Stimulated activated CD8-positive, alpha-beta memory T cell treated with anti-CD3 and anti-CD28 coated beads, Interleukin-4, amount 100 ng/mL, for 4 hours (primary cell): ENCODE measurements at places on chromosomes 12 and 14.

GRCh38 chr12:6065131-6065862, 59.2 kb downstream of the VWF start:
- DNase-seq = no peak

DNA sequence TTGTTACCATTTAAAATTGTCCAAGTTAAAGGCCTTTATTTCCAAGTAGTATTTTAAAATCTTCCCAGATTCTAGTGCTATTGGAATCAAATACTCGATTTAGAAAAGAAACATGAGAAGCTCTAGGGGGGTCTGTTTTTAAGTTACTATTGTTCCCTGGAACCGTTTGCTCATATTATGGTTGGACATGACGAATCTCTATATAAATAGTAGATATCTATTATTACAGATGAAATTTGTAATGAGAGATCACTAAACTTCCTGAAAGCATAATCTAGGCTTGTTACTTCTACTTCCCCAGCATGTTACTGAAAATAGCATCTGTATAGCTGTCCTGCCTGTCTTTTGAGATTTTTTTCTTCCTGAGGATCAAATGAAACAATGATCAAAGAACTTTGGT, 70.1 kb downstream of the LGR5 start:
- no peak for DNase-seq

GRCh38 chr12:67780580-67781084, 132.1 kb downstream of the DYRK2 start:
- no peak for DNase-seq

DNA sequence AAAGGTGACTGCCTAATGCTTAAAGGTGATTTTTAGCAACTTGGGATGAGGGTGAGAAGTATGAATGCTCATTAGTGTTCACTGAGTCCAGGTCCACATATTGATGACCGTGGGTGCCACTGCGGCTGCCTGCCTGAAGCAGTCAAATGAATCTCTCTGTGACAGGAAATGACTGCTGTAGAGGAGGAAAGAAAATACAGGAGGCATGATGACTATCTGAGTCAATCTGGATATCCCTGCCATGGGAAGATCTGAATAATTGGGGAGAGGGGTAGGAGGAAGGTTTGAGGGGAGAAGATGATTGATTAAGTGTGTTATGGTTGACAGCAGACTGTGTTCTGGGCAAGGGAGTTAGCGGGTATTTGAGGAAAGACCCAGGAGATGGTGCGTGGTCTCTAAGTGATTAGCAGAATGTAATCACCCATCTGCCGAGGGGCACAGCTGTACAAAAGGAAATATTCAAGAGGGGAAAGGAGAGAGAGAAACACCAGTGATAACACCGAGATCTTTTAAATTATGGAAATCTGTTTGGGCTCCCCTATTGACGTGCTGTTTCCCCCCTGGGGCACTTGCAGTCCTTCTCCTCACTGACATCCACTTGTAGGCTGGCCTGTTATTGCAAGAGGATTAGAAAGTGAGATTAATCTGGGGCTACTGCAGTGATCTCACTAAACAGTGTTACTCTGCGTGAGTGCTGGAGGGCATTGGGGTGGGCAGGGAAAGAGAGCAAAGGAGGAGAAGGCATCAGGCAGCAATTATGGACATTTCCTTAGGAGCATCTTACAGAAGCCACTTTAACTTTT, 97.7 kb downstream of the AKAP6 start:
- DNase-seq = no peak

GRCh38 chr14:32985866-32986265, 47.2 kb downstream of the NPAS3 start:
- no peak for DNase-seq

DNA sequence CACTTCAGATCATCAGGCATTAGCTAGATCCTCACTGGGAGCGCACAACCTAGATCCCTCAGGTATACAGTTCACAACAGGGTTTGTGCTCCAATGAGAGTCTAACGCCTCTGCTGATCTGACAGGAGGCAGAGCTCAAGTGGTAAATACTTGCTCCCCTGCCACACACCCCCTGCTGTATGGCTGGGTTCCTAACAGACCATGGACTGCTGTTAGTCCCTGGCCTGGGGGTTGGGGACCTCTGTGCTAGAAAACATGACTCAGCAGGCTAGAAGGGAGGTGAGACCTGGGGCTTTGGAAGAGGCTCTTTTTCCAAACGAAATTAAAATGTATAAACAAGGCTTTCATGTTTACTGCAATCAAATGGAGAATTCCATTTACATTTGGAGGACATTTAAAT, 691.1 kb downstream of the FLRT2 start:
- no peak for DNase-seq

GRCh38 chr14:33764876-33765650, 185.8 kb downstream of the EGLN3 start:
- no peak for DNase-seq

DNA sequence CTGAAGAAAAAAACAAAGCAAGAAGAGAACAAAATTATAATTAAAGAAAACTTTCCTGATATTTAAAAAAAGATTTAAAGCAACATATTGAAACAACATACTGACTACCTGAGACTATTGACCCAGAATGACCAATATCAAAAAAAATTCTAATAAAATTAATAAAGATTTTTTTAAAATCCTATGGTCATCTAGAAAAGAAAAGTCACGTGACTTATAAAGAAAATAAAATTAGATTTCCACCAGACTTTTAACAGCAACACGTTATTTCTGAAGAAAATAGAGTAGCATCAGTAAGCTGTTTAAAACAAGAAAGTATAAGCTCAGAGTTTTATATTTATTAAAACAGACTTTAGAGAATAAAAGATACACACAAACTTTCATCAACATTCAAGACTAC, 238.0 kb downstream of the C12orf42 start:
- DNase-seq = no peak

GRCh38 chr14:75101491-75101890, 25.4 kb downstream of the NEK9 start:
- DNase-seq = no peak

GRCh38 chr14:62954165-62954564, 91.1 kb downstream of the KCNH5 start:
- no peak for DNase-seq

DNA sequence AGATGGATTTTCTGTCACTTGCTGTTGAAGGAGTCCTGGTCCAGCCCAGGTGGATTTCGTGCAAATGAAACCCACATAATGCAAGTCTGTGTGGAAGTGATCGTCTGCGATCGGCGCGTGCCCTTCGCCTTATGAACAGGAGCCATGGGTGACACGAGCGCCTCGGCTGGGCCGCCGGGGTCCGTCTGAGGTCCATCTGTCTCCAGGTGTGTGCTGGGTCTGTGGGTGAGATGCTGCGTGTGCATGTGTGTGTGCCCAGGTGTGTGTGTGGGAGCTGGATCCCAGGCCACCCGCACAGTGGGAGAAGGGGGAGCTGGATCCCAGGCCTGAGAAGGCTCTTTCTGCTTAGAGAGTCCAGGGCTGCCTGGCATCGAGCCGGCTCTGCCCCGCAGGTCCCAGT, 53.8 kb downstream of the GALNT9 start:
- DNase-seq = no peak

DNA sequence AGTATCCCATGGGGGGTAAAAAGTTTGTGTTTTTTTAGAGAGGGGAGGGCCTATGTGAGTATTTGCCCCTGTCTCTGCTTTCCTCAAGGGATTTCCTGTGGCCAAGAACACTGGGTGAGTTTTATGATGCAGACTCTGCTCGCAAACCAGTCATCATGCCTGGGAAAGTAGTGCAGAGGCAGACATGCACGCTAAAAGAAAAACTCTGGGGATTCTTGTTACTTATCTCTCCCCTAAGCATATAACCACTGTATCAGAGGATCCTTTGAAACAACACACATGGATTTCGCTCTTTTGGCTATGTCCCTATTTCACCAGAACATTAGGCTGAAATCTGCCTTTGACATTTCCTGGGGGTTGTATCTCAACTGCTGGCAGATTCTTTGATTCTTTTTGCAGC, 1845.8 kb upstream of the SEL1L start:
- no peak for DNase-seq

DNA sequence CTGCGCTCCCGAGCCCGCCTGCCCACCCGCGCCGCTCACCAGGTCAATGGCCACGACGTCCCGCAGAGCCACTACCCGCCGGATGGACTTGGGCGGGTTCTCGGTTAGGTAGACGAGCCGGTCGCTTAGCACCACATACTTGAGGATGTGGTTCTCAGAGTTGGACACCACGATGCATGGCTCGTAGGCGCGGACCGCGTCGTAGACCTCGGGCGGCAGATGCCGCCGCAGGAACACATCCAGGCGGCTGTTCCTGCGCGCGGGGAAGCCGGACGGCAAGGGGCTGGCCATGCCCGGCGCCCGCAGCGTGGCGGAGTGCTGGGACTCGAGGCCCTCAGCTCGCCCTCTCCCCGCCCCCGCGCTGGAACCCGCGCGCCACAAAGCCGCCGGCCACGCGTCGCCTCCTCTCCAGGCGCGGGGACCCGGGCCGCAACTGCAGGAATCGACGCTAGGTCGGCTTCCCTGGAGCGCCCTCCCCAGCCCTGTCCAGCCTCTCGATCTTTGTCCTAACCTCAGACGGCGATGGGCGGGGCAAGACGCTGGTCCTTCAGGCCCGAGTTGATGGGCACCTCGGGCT, at the start of gene C12orf56:
C12orf56 (minus strand) TSS at position 484 of the 577 bp plus-strand sequence; CDS start at position 291, 193 bp downstream.
- DNase-seq = no peak

DNA sequence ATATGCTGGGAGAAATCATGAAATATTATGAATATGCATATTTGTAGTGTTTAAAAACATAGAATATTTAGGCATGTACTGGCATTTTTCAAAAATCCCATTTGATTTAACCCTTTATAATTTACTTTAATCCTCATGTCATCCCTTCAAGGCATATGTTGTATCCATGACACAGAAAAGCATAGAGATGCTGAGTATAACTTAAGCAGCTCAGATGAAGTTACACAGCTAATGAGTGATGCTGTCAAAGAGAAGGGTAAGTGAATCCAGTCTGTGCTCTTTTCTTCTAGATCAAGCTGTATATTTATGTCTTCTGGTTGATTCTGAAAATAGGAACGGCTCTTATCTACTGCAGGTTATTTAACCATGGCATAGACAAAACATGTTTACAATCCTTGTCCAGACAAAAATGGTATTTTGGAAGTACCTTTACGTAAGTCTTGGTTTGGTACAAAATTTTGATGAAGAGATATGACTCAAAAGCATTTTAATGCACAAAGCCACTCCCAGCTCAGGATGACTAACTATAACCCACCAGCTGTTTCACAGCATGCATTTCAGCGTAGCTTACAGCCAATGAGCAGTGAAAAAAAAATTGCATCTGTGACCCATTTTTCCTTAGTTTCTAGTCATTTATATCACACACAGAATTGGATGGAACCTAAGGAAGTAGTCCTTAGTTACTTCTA, 201.7 kb downstream of the STXBP6 start:
- no peak for DNase-seq

GRCh38 chr14:50784683-50785456, 46.1 kb downstream of the NIN start:
- no peak for DNase-seq
